ENCODE measurements at places on chromosomes 7 and 10.

GRCh38 chr7:81594767-81595166 lies 175.1 kb downstream of the HGF start:
- DNase-seq: no peak

GRCh38 chr10:75089634-75090033 lies 21.8 kb upstream of the SAMD8 start:
- no peak for DNase-seq

DNA sequence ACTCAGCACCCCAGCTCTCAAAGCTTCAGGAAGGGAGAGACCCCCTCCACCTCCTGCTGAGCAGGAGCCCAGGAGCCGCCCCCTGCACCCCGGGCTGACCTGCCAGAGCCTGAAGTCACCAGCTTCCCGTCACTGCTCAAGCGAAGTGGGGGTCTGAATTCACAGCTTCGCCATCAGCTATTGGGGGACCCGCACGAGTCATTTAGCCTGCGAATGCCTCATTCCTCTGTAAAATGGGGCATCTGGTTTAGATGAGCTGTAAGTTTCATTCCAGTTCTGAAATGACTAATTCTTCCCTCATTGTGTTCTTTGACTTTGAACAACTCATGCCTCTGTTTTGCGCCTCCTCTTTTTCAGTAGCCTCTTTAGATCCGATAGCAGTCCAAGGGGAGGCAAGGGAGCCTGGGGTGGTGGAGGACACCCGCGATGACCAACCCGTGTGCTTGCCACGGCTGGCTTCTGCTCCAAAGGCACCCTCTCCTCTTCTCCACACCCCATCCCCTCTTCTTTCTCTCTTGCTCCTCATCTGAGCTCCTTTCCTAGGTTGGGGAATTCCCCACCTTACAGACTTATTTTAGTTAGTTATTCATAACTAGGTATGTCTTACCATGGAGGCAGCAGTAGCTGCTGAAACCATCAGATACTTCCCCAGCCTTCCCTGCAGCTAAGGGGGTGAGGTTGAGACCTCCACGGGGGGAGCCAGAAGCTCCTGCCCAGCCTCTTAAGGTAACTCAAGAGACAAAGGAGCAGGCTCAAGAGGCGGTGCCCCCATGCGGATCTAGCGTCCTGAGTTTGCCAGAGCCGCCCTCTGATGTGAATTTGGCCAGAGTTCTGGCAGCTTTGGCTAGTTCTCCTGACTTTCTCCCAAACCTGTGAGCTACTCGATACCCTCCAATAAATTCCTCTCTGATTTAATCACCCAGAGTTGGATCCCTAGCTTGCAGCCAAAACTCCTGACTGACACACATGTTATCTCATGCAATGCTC lies 47.7 kb downstream of the RBM17 start:
- DNase-seq: peak; percentile 52

DNA sequence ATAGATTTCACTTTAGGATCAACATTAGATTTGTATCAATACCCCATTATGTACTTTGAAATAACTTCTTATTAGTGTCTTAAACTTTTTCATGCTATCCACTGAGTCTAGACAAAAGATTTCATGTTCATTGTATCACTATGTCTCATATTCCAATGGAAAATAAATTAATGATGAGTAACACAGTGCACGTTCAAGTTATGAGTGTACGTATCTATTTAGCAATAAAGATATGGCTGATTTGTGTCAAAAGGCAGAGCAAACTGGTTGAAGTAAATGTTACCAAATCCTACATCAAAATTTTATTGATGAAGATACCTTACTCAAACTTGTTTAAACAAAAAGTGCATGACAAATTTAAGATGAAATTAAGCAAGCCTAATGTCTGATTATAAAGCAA lies 102.4 kb downstream of the SEMA3E start:
- peak; percentile 34 for DNase-seq

Measured in RWPE1 (cell line).